HT1080 (cell line): ENCODE measurements at places on chromosomes 5 and 9. TPM values are rescaled to one million over a fixed set of nuclear protein-coding genes. Genes with fewer than 3 reads are reported as not detected.

The LMNB1 gene
- total RNA-seq = 91.0 and 129 TPM in 2 replicates

GRCh38 chr9:124270504-124271335 lies 13.0 kb downstream of the NEK6 start:
- DNase-seq = no peak

GRCh38 chr5:137710086-137710485 lies 25.8 kb downstream of the KLHL3 start:
- DNase-seq = no peak

The TMEM161B gene
- 13.0 TPM in 2 replicates for total RNA-seq

DNA sequence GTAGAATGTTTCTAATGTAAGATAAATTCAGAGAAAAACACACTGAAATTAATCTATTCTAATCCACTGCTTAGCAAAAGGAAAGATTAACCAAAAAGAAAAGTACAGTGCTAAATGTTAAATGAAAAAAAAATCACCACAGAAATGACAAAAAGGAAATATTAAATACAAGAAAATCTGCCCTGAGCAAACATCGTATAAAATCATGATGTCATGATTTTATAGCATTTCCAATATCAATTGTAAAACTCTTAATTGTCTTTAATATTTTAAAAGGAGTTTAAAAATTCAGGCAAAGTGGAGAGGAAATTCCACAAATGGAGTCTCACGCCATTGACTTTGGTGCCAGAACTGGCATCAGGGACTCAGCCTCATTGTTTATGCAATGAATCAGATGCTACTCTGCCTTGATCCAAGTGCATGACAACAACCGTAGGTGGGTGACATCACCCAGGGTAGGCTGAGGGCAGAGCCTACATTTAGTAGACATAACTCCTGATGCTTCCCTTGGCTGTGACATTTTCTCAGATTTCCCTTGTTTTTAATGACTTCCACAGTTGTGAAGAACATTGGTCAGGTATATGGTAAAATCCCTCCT lies 696.8 kb downstream of the SEMA5A start:
- peak; percentile 79 for DNase-seq

- no peak for DNase-seq
These were observed 1717.2 kb upstream of the C9orf72 start for GRCh38 chr9:29290516-29290915.

The PTGDS gene
- total RNA-seq = not detected in 2 replicates

- DNase-seq = peak; percentile 21
These were observed 75.0 kb downstream of the STK10 start for GRCh38 chr5:172113036-172113435.

The RNF44 gene
- 10.0 and 16.7 TPM in 2 replicates for total RNA-seq

The ANKRD34B gene
- total RNA-seq = not detected in 2 replicates

GRCh38 chr9:98193336-98193944 lies 1.0 kb upstream of the CORO2A start:
- DNase-seq = no peak

DNA sequence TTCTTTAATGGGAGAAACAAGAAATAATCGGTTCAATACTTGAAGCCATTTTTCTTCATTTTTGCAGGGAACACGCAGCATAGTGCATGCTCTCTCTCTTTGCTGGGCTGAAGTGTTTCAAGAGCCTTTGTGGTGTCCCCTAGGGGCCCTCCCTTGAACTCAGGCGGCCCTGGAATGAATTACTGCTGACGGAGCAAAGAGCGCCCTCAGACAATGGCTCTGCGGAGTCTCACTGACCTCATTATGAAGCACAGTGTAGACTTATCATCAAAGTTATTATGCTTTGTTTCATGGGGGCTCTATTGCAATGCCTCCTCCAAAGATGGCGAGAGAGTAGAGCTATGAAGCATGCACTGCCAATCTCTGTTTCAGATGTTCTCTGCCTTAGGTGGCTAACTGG lies 64.8 kb upstream of the ADCY2 start:
- DNase-seq = no peak

DNA sequence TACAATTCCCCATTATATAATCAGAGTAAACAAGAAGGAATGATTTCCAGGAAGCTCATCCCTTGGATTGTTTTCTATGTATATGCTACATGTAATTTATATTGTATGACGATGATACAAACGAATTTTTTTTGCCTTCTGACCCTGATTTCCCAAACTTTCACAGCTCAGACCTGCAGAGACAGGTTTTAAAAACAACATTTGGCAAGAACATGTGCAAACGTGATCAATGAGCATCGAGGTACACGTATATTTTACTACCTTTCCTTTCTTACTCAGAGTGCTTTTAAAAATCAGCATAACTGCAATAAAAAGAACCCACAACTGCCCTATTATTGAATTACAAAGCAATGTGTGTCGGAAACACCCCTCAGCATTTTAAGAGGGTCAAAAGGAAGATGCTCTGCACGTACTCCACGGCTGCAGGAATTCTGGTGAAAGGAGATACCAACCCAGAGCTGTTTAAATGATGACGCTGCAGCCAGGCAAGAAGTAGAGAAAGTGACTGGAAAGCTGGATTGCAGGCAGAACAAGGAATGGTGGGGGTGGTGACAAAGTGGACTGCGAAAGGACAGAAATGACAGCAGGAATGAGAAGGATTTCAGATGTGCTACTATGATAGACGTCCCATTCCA lies 533.5 kb downstream of the RAB3C start:
- DNase-seq = no peak

DNA sequence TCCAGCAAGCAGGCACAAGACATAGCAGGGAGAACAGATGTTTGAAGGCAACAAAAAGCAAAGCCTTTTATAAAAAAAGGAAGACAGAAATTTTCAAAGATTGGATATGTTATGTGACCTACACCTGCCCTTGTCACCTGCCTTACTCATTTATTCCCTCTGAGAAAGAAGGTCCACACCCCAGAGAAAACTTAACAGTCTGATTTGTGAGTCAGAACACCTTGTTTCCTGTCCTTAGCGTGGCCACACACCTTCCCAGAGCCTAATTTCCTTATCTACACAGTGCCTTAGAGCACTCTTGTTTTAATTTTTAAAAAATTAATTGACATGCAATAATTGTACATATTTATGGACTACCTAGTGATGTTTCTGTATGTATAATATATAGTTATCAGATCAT lies 419.0 kb upstream of the DAB2 start:
- DNase-seq = no peak

DNA sequence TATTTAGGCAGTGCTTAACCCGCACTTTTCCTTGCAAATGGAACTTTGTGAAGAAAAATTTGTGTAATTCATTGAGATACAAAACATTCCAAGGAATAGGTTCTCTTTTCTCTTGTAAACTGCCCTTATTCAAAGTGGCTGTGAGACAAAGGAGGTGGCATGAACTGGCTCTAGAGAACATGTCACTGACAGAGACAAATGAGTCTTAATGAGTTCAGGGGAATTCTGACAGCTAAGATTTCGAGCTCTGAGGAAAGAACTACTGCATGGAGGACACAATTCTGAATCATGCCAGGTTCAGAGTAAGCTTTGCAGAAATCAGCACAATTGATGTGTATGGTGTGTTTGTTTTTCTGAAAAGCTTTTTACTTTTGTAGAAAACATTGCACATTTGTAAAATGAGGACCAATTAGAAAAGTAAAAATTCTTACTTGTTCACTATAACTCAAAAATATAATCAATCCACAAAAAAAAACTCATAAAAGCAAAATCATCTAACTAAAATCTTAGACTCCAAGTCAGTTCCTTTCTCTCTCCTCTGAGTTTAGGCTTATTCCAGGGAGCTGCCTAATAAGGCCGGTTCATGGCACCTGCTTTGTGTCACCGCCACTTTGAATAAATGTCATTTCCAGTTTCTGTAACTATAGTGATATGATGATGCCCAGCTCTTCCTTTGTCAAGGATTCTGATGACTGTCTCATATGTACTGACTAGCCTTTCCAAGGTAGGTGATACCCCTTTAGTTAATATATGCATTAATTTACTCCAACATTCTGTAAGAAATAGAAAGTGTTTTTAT lies 163.2 kb downstream of the HCN1 start:
- no peak for DNase-seq

The IFNA21 gene
- not detected in 2 replicates for total RNA-seq

- no peak for DNase-seq
These were observed 51.0 kb downstream of the TMEM252 start for GRCh38 chr9:68489646-68490045.

- DNase-seq = no peak
These were observed 35.8 kb upstream of the AFAP1L1 start for GRCh38 chr5:149235841-149236240.

- no peak for DNase-seq
These were observed 193.3 kb downstream of the PALM2AKAP2 start for GRCh38 chr9:109973336-109973735.

The MAMDC4 gene
- 5.5 and 7.4 TPM in 2 replicates for total RNA-seq
